ENCODE measurements at places on chromosomes 4 and X.
A peak's percentile ranks its signal among the peaks of the same experiment; 100 is the strongest.

- DNase-seq, result no peak
Measured at GRCh38 chr4:175109933-175110332, 191.8 kb downstream of the ADAM29 start.

- DNase-seq, result peak; percentile 19
Measured at GRCh38 chr4:183182873-183183725, 84.0 kb downstream of the WWC2 start.

DNA sequence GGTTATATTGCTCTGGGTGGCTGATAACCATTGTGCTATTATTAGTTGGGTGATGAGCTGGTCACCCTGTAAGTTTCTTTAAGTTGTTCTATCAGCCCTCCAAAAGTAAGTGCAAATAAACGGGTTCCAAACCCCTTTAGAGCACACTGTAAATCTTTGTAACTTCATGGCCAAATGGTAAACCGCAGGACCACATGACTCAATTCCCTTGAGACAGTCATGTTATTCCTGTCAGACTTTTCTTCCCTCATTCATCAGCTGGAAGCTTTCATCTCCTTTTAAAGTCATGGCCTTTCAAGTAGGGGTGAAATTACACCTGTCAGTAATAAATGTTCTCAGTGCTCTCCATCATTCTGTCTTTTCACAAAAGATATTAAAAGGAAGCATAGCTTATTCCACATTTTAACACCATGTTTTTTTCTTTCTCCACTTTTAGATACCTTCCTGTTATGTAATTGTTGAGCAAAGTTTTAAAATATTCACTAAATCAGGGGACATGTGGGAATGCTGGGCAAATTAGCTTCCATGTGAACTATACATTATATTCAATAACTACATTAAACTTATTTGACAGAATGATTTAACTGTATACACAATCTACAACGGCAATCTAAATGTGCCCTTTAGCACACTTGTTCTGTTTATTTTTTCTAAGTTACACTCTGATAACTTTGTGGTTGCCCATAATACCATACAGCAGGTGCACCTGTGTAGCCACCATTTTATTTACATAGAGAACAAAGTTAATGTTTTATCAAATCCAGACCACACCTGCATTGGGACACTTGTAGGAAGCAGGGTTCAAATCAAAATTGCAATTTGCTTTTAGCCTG, 275.5 kb downstream of the CFAP299 start:
- DNase-seq, result no peak

- no peak for DNase-seq
Measured at GRCh38 chr4:25656031-25656430, 380 bp downstream of the SLC34A2 start.

DNA sequence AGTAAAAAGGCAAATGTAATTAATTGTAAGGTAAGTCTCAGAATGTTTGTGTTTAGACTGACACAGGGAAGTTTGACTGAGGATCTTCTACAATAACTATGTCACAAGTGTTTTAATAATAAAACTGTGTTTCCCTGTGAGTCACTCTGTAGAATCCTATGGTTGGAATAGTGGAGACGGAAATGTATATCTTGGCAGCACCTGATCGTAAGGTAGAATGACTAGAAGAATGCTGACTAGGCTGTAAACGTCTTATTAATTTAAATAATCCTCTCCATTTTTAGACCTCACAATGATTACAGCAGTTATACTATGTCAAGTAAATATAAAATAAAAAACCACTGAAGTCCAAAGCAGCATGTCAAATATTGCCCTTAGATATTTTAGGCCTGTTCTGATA, 266.0 kb downstream of the CCSER1 start:
- no peak for DNase-seq

DNA sequence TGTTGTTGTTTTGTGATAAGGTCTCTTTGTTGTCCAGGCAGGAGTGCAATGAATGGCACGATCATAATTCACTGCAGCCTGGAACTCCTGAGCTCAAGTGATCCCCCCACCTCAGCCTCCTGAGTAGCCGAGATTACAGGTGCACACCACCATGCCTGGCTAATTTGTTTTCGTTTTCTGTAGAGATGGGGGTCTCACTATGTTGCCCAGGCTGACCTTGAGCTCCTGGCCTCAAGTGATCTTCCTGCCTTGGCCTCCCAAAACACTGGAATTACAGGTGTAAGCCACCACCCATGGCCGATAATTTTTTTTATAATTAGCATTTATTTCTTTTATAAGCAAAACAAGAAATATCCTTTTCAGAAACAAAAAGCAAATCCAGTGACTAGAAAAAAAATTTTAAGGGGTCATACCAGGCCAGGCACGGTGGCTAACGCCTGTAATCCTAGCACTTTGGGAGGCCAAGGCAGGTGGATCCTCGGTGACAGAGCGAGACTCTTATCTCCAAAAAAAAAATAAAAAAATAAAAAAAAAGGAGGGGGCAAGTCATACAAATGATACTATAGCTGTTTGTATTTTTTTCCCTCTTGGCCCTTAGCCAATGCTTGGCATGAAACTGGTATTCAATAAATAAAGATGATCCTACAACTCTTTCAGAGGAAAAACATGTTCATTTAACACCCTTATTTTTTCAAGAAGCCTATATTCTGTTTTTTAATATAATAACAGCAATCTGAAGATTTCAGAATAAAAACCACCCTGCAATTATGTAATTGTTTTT, 3.4 kb downstream of the PLAC8 start:
- DNase-seq, result no peak

All from activated CD4-positive, alpha-beta T cell treated with anti-CD3 and anti-CD28 coated beads, Interleukin-2, amount 50 U/mL, for 4 hours (primary cell).